Skeletal muscle tissue (tissue), 5 donors: ENCODE measurements at places on chromosomes 4 and X. TPM values are rescaled to one million over a fixed set of nuclear protein-coding genes. Genes with fewer than 3 reads are reported as not detected.

FAM13A gene
- total RNA-seq, result 41.8 TPM

ESX1 gene
- not detected for total RNA-seq

TRPC5OS gene
- total RNA-seq, result not detected

RBM46 gene
- not detected for total RNA-seq

ANXA10 gene
- not detected for total RNA-seq

MAGEB10 gene
- total RNA-seq, result not detected
